ENCODE measurements at places on chromosomes 5 and 9.
A peak's percentile ranks its signal among the peaks of the same experiment; 100 is the strongest.

- DNase-seq = no peak
Observed at GRCh38 chr5:121982146-121982892, 20.5 kb downstream of the SRFBP1 start.

DNA sequence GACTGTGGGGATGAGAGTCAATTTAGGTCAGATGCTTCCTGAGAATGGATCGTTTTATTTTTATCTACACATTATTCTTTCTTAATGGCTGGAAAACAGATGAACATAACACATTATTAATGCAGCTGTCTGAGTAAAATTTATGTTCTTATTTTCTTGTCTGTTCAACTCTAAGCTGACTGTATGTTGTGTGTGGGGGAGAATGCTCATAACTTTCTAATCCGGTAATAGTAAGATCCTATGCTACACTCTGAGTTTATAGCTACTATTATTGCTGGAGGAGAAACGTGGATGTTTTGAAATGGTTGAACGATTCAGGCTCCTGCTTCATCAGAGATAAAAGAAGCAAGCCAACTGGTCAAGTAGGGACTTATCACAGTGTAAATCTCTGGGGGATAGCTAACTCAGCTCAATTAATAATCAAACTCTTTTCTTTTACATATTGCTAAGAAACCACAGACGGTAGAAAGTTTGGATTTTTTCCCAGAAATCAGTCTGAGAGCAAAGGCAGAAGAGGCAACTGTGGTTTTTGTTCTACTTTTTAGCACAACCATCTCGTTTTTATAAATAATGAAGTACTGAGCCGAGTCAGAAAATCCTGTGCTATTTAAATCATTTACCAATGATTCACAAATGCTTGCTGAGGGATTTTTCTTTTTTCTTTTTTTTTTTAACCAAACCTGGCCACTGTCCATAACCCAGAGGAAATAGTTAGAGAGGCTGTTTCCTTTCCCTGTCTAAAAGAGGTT lies 265.0 kb upstream of the FAM174A start:
- no peak for DNase-seq

GRCh38 chr9:133602277-133602676 lies 6.9 kb downstream of the FAM163B start:
- DNase-seq = no peak

DNA sequence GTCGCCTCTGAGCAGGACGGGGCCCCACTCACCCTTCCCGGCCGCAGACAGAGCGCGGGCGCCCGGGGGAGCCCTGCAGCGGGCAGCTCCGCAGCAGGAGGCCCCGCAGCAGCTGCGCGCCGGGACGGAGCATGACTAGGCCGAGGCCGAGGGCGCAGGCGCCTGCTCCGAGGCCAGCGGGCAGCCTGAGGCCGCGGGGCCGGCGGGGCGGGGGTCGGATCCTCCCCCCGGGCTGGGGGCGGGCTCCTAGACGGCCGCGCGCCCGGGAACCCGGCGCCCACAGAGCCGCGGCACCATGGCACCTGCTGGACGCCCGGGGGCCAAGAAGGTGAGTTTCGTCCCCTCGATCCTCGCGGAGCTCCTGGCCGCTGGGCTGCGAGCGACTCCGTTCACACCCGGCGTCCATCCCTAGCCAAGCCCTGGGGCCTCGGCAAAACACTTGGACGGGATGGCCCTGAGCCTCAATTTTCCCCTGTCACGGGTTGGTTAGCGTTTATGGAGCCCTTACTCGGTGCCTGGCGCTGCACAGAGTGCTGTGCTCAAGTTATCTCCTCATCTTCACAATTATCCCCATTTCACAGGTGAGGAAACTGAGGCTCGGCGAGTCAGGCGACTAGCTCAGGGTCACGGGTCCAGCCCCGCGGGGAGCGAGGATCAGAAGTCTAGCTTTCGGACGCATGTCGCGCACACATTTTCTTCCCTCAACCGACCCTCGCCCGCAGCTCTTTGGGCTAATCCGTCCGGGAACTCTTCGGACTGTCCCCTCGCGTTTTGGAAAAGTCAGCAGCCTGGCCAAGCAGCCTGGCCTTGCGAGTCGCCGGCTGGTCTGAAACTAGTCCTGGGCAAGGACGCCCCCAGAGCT lies at the start of the genes BHMT2 and DMGDH:
TSS of gene BHMT2 (plus strand) at position 280 of the 862 bp plus-strand sequence. CDS start at position 296, 16 bp downstream.
TSS of gene DMGDH (minus strand) at position 187 of the 862 bp plus-strand sequence. CDS start at position 133, 54 bp downstream.
- no peak for DNase-seq

DNA sequence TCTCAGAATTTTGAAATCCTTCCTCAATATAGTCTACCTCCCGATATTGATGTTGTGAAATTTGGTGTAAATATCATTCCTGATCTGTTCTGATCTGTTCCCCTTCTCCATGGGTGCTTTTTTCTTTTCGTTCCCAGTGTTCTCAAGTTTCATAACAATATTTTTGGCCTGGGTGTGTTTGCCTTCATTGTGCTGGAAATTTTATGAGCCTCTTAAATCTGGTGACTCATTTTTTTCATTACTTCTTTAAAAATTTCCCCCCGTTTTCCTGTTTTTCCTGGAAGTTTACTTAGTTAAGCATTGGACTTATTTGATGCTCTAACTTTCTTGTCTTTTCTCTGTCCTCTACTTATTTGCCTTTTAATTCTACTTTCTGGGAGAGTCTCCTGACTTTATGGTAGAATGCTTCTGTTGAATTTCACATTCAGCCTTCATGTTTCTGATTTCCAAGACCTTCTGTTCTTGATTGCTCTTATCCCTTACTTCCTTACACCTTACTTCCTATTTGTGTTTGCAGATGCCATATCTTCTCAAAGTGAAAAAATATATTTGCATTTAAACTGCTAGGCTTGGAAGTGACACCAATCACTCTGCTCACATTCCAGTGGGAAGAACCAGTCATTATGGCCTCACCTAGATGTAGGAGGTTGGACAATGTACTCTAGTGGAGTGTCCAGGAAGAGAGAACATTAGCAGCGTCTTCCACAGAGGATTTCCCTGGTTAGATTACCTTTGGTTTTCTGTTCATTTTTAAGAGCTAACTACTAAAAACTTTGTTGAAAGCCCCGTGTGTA lies 441.9 kb downstream of the ARHGEF28 start:
- DNase-seq = no peak

DNA sequence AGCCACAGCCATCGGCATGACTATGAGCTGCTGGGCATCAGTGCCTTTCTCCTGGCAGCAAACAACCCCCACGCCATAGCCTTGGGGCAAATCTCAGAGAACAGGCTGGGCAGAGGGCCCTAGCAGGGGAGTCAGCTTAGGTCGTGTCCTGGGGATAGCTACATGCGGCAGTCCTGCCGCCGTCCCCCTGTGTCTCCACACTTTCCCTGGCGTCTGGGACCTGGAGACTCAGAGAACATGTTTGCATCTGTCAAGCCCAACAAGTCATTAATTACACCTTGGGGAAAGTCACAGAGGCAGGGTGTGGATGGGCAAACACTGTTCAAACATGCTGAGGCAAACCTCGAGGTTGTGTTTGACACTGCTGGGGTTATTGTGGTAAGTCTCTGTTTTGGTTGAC lies 123.6 kb downstream of the C5orf15 start:
- no peak for DNase-seq

DNA sequence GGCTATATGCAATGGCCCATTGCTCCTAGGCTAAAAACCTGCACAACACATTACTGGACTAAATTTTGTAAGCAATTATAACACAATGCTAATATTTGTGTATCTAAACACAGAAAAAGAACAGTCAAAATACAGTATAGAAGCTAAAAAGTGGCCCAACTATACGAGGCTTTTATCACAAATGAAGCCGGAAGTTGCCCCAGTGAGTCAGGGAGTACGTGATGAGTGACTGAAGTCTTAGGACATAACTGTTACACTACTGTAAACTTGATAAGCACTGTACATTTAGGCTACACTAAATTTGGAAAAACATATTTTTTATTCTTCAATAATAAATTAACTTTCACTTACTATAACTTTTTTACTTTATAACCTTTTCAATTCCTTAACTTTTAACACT lies 105.2 kb upstream of the PRR16 start:
- no peak for DNase-seq

DNA sequence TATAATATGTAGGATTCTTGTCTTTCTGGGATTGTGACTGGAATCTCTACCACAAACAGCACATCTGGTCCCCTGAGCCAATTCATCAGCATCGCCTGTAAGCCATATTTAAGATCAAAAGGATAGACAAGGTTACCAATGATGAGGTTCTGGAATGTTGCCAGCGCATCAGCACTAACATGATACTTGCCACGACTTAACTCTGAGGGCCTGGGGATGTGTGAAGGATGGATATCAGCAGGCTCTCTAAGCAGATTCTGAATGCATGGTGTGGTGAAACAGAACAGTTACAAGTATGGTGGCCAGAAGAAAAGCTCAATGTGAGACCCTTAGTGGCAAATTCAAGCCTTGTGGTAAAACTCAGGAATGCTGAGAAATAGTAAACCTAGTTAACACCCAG lies 143.0 kb downstream of the XRCC4 start:
- no peak for DNase-seq

DNA sequence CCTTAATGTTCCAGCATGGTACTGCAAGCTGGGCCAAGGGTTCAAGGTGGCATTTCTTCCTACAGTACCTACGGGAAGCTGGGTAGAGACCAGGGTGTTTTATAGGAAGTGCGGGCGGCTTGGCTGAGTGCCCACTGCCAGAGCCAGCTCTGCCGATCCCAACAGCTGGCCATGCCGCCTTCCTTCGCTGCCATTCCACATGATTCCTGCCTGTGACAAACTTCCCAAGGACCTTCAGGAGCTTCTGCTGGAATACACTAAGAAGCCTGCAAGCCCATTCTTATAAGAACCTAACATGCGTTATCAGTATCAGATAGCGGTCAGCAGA lies 22.0 kb downstream of the MYO10 start:
- no peak for DNase-seq

DNA sequence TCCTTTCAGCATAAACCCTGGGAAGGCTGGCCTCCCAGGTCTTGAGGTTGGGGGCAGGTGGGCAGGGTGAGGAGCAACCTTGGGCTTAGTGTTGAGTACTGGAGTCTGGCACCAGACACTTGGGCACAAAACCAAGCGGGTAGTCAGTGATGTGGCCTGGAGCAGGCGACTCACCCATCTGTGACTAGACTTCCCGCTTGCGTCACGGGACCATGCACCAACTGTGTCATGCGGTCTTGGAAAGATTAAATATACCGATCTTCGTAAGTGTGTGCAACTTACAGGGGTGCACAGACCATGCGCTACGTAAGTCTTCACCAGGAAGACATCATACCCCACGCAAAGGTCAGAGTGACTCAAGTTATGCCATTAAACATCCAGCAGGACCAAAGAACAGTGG lies 304.4 kb upstream of the IRX4 start:
- DNase-seq = no peak

DNA sequence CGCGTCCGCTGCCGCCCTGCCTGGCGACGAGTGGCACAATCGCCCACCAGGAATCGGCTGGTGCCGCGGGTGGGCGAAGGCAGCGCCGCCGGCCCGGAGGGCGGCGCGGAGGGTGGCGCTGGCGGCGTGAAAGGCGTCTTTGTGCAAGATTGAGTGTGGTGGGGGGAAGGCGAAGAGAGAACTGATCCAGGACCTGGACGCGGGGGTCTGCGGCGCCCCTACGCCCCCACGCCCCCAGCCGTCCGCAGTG lies 4.6 kb upstream of the RGMB start:
- no peak for DNase-seq

DNA sequence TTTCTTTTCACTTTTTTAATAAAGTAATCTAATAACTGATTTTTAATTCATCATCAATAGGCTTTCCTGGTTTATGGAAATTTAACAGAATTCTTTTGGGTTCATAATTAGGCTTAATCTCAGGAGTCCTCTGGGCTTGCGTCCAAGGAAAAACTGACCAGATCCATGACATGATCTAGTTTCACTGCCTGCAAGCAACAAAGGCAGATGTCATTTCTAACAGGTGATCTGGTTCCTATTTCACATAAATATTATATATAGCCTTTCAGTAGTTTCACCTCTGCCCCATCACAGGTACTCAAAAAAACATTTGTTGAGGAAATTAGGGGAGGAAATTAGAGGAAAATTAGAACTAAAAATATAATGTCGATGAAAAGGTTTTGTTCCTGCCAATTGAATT lies 126.4 kb downstream of the FBXL17 start:
- no peak for DNase-seq

DNA sequence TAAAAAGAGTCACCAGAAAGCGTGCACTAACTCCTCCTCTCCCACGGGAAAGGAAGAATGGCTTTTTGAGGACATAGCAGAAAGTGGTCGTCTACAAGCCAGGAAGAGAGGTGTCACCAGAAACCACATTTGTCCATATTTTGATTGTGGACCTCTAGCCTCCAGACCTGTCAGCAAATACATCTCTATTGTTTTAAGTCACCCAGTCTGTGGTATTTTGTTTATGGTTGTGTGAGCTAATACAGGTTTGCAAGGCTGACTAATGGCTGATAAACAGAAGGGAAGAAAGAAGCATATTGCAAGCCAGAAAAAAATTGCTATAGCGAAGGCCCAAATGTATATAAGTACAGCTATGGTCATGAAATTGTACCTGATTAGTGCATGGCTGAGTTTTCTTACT lies 21.4 kb downstream of the WDR70 start:
- DNase-seq = no peak

DNA sequence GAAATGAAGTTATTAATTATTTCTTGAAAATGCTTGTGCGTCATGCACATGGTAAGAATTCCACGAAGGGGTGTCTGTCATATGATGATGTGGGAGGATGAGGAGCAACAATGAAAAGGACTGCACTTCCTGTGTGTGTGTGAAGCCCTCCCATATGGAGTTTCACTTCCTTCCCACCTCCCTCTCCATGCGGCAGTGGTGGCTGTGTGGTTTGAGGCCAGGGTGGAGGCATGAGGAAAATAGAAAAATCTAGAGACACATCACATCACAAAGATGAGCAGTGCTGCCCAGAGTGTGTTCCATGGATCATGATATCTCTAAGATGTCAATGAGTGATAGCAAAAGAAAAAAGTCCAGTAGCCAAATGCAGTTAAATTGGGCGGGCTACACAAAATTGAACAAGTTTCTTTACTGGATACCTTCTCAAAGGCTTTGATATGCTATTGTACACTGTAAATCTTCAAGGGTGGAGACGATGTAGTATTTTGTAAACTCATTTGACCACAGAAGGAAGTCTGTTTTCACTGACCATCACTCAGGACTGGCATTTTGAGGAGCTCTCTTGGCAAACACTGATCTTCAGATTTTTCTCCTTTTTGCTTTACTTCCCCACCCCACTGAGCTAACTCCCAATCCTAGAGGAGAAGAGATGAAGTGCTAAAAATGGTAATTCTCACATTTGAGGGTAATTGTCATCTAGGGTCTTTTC lies 55.7 kb upstream of the EQTN start:
- DNase-seq = no peak

DNA sequence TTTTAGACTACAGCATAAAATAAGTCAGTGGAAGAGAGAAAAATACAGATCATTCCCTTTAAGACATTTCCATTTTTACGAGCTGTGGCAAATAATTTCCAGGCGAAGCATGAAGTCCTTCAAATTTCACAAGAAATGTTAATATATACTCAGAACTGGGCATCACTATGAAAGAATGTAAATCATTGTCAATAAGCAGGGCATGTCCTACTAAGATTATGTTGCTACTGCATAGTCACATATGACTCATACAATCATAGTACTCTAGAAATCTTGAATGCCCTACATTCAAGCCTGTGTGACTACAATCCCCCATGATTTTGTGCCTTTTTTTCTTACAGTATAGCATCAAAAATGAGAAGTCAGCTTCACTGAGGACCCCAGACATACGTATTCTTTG lies 485.2 kb upstream of the FTMT start:
- DNase-seq = no peak

GRCh38 chr9:82404881-82405280 lies 416.3 kb downstream of the SPATA31D1 start:
- DNase-seq = no peak

- peak; percentile 57 for DNase-seq
Observed at GRCh38 chr9:70602321-70603019, 188.0 kb upstream of the KLF9 start.

Measured in hypothalamus (tissue), 51 donors.